ENCODE measurements at places on chromosomes 7 and 10.

GRCh38 chr7:90181485-90181884 is 27.2 kb downstream of the STEAP1 start:
- no peak for DNase-seq

- DNase-seq = no peak
Observed at GRCh38 chr7:43679210-43680068, 49.9 kb downstream of the COA1 start.

DNA sequence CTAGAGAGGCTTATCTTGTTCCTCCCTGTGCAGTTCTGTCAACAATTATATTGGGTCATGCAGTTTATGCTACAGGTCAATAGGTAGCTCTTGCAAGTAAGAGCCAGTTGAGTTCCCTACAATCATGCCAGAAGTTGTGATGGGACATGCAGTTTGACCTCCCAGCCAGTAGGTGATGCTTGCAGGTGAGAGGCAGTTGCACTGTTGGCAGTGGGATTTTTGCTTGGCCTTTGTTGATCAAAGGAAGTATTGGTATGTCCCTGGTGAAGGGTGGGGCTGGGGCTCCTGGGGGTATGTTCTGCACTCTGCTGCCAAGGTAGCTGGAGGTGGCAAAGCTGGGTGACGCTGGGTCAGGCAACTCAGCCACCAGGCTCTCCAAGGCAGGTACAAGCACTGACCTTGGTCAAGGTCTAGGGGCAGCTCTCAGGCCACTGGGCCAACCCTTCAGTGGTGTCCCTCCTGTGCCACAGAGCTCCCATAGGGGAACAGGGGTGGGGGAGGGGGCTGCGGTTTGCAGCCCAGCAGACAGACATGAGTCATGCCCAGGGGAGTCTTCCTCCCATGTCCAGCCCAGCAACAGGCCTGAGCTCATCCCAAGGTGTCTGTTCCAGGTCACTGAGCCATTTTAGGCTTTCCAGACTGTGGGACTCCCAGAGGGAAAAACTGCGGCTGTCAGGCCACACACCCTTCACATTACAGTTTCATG is 43.3 kb downstream of the MEOX2 start:
- no peak for DNase-seq

GRCh38 chr10:97759946-97760345 is 11.9 kb downstream of the SFRP5 start:
- no peak for DNase-seq

DNA sequence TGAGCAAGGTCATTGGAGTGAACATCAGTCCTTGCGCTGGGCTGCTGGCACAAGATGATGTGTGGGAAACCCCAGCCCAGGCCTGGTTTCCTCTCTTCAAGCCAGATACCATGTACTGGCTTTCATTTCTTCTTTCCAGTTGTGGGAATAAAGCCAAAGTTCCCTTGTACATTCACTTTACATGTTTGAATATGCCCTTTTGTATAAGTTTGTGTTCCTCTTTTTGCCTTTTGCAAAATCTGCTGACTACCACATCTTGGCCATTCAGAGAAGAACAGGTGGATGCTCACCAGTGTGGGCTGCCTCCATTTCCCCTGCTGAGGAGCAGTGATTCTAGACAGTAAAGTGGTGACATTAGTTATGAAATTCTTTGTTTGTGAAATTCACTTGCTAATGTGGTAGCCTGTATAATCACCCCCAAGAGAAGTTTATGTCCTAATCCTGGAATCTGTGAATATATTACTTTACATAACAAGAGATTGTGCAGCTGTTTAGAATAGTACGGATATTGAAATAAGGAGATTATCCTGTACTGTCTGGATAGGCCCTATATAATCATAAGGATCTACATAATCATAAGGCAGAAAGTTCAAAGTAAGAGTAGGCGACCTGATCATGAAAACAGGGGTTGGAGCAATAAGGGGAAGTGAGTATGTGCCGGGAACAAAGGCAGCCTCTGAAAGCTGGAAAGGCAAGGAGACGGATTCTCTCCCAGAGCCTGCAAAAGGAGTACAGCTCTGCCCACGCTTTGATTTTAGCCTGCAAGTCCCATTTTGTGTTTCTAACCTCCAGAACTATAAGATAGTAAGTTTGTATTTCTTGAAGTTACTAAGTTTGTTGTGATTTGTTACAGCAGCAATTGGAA is 18.8 kb upstream of the AOAH start:
- DNase-seq = no peak
